Stimulated activated effector memory CD8-positive, alpha-beta T cell treated with anti-CD3 and anti-CD28 coated beads, Interleukin-12 subunit alpha, Interleukin-12 subunit beta, amount 100 ng/mL, for 72 hours (primary cell): ENCODE measurements at places on chromosomes 7 and 10.
A peak's percentile ranks its signal among the peaks of the same experiment; 100 is the strongest.

DNA sequence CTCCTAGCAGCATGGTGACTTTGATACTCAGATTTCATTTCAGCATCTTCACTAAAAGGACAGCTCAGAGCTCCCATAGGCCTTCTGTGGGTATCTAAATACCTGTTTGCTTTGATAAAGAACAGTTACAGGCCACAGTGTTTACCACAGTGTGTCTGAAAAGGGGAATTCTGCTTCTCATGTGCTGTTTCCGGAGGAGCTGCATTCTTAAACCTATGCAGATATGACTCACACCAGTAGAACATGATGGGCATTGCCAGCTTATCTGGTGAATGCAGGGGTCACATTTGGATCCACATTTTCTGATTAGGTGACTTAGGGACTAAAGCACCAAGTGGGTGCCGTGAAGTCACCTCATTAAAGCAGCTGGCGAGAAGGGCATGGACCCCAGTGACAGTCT lies 52.6 kb downstream of the TRRAP start:
- peak; percentile 65 for DNase-seq

DNA sequence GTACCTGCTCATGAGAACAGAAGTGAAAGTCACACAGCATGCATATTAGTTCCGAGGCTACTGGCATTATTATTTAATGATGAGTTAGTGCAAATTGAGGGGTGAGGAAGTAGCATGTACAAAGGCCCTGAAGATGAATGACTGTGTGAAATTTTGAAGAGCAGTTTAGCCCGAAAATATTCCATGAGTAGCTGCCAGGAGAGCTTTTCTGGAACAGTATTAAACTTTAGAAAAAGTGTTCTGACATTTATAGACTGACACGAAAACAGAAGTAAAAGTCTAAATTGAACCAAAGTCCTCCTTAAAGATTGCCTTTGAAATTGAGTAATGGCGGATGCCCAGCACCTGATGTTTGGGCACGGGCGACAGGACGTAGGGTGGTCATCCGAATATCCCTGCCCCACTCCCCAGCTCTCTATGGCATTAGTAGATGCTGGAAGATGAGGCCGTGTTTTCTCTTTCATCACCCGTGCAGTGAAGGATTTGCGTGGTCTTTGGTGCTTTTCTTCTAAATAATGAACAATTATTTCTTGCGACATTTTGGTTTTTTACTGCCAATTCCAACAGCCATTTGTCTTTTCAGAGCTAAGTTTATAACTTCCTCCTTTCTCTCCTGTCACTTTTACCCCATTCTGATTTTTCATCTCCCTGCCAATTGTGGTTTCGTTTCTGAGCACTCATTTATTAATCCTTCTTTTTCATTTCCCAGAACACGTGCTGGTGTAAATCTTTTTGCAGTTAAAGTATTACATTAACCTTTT lies 192.6 kb downstream of the MGMT start:
- DNase-seq: no peak

DNA sequence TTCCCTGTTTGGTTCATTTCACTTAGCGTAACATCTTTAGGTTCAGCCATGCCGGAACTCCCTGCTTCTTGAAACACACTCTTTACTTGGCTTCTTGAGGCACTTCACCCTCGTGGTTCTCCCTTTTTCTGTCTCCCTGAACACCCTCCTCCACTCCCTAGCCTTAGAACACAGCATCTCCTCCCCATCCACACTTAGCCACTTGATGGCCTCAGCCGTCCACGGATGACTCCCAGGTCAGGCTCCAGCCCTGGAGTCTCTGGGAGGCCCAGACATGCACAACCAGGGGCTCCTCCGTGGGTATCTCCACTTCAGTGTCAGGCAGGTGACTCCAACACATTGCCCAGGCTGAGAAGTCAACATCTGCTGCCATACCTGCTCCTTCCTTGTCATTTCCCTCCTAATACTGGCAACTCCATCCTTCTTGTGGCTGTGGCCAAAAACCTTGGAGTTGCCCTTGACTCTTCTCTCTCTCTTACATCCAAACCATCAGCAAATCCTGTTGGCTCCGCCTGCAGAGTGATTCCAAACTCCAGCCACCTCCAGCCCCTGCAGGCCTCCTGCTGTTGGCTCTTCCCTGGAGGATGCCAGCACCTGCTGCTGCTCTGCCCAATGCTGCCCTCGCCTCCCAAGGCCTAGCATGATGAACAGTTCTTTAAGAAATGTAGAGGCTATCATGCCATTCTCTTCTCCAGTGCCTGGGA lies 8.4 kb upstream of the INMT start:
- DNase-seq: no peak

- no peak for DNase-seq
Observed at GRCh38 chr7:80047856-80048459, 86.7 kb upstream of the GNAI1 start.

- no peak for DNase-seq
Observed at GRCh38 chr7:113731571-113731970, 187.2 kb downstream of the PPP1R3A start.

DNA sequence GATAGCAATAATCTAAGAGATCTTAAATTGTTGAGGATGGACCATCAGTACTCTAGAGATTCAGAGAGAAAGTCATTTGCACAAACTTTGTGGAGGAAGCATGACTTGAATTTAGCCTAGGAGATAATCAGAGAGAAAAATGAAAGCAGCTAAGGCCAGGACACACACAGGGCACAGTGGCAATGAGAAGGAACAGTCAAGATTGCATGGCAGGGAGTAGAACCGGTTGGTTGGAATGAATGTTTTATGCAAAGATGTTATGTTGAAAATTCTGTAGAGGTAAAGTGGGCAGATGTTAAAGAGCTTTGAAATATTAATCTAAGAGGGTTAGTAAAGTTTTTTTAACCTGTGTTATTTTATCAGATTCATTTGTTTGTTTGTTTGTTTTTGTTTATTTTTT lies 521.8 kb downstream of the GATA3 start:
- no peak for DNase-seq

GRCh38 chr10:128709686-128710085 lies 583.5 kb upstream of the MKI67 start:
- no peak for DNase-seq

DNA sequence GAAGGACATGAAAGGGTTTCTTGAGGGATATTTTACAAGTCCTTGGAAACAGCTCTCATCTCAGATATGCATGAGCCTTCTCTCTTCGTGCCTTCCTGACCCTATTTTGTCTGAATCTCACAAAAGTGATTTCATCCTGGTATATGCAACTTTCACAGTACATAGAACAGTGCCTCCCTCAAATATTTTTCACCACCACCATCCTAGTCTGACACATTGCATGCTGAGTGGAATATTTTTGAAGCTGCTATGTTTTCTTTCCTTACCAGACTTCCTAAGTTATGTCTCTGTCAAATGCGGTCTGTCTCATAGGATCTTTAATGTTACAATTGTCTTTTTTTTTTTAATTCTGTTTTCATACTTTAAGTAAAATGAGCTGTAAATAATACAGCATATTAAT lies 673.3 kb upstream of the LRRN3 start:
- DNase-seq: no peak

GRCh38 chr7:74429153-74429747 lies 24.5 kb upstream of the GTF2IRD1 start:
- no peak for DNase-seq

- no peak for DNase-seq
Observed at GRCh38 chr7:29139796-29140195, 6.5 kb downstream of the CPVL start.

- DNase-seq: no peak
Observed at GRCh38 chr7:148303295-148304082, 287.1 kb upstream of the C7orf33 start.

DNA sequence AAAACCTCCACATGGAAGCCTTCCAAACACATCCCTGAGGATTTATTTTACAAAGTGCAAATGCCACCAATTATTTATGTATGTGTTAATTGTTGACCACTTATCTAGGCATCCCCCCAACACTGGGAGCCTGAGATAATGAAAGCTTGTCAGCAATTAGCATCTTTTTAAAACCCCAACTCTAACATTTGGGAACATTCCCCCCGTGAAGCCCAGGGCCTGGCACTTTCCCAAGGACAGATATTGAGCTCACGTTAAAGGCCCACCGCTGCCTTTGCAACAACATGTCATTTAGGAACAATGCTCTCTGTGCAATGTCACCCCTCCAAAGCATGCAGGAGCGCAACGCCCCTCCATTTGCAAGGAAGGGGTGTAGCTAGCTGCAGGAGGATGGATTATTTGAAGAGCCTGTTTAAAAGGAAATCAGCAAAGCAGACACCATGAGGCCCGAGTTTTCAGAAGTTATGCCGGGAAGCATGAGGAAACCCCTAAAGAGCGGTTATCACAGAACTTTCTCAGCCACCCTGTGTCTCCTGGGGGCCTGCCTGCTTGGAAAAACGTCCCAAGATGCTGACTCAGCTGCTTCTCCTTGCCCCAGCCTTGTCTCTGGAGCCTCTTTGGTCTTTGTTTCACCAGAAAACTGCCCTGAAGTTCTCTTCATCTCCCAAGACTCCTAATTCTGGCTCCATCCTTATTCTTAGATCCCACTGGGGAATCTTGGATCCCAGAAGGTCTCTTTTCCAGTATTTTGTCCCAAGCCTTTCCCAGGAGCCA lies 444.1 kb downstream of the GRID1 start:
- DNase-seq: peak; percentile 20

GRCh38 chr10:118151461-118151860 lies 104.7 kb upstream of the RAB11FIP2 start:
- no peak for DNase-seq

- no peak for DNase-seq
Observed at GRCh38 chr10:104894681-104895080, 253.6 kb downstream of the SORCS3 start.

- no peak for DNase-seq
Observed at GRCh38 chr7:158389514-158390425, 197.9 kb downstream of the PTPRN2 start.
